Osteoblast (primary cell): ENCODE measurements at places on chromosomes 11 and 22. TPM values are rescaled to one million over a fixed set of nuclear protein-coding genes. Genes with fewer than 3 reads are reported as not detected.

- H3K4me1 ChIP-seq, result peaks cover 18% of the 10 kb centered on the region
- H3K36me3 ChIP-seq, result no peaks in the 10 kb centered on the region
- peak; percentile 95 for DNase-seq
These were observed at the start of gene BID for GRCh38 chr22:17774206-17774925. BID (minus strand) TSS chr22:17774469; CDS start chr22:17750116, 24,353 bp downstream.

GRCh38 chr11:101444851-101445250, 139.0 kb downstream of the TRPC6 start:
- no peaks in the 10 kb centered on the region for H3K27me3 ChIP-seq
- H3K36me3 ChIP-seq, result no peaks in the 10 kb centered on the region
- no peak overlapping the region for H3K4me3 ChIP-seq
- peaks cover 69% of the 10 kb centered on the region for H3K4me1 ChIP-seq
- no peak for DNase-seq

DNA sequence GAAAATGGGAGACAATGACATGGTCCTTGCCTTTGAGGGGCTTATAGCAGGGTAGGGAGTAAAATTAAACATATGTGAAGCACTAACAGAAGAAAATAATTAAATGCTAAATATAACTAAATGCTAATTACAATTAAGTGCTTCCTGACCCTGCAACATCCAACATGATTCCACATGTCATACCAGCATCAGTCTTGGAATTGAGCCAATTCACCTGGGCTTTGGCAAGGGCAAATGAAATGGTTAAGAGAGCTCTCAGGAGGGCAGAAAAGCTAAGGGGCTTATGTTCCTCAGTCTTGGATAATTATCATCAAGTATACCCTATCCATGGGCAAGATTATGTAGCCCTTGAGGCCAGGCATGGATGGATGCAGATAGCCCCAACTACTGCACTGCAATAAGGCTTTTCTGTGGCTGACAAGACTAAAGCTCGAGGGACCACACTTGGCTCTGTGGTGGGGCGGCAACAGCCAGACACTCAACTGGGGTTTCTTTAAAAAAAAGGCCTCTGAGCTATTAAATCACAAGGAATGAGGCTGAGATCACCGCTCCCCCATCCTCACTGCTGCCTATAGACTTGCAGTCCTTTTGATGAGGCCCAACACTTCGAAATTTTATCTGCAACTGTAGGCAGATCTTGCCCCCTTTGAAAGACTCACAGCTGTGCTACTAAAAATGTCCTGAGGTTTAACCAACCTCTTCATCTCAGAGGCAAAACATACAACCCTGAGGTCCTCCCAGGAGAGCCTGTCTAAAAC, 39.0 kb downstream of the IL18BP start:
- H3K36me3 ChIP-seq, result peaks cover 31% of the 10 kb centered on the region
- H3K27ac ChIP-seq, result peak overlapping the region; percentile 97
- H3K4me3 ChIP-seq, result peak overlapping the region; percentile 84
- DNase-seq, result no peak
- no peaks in the 10 kb centered on the region for H3K27me3 ChIP-seq

GRCh38 chr11:75899806-75900205, 84.8 kb downstream of the UVRAG start:
- peaks cover 7% of the 10 kb centered on the region for H3K4me1 ChIP-seq
- no peak overlapping the region for H3K4me3 ChIP-seq
- H3K27me3 ChIP-seq, result no peaks in the 10 kb centered on the region
- no peak overlapping the region for H3K27ac ChIP-seq
- no peak for DNase-seq
- no peaks in the 10 kb centered on the region for H3K36me3 ChIP-seq

DNA sequence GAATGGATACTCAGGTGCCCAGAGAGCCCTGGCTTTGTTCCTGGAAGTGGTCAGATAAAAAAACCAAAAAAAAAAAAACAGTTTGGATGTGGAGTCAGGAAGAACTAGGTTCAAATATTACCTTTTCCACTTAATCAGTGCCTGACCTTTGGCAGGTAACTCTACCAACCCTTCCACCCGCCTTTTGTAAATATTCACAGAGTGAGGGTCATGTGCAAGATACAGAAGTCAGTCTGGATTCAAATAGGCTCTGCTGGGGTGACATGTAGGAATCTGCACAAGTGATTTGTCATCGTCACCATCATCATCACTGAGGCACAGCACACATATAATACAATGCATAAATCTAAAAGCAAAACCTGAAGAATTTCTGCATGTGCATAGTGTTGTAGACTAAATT, 490.7 kb downstream of the MIAT start:
- no peaks in the 10 kb centered on the region for H3K36me3 ChIP-seq
- DNase-seq, result no peak
- no peak overlapping the region for H3K27ac ChIP-seq
- H3K27me3 ChIP-seq, result no peaks in the 10 kb centered on the region
- H3K4me1 ChIP-seq, result peaks cover 11% of the 10 kb centered on the region

- no peak overlapping the region for H3K4me3 ChIP-seq
- no peak overlapping the region for H3K27ac ChIP-seq
- H3K27me3 ChIP-seq, result no peaks in the 10 kb centered on the region
- no peak for DNase-seq
- H3K4me1 ChIP-seq, result no peaks in the 10 kb centered on the region
These were observed 54.0 kb downstream of the CYB5R2 start for GRCh38 chr11:7619322-7619721.

GRCh38 chr11:119791701-119792151, 62.7 kb upstream of the NECTIN1 start:
- H3K27ac ChIP-seq, result peak overlapping the region; percentile 37
- H3K36me3 ChIP-seq, result no peaks in the 10 kb centered on the region
- no peak overlapping the region for H3K4me3 ChIP-seq
- DNase-seq, result peak; percentile 97

GRCh38 chr11:122004446-122004845, 111.6 kb downstream of the BLID start:
- no peaks in the 10 kb centered on the region for H3K36me3 ChIP-seq
- no peaks in the 10 kb centered on the region for H3K27me3 ChIP-seq
- H3K4me3 ChIP-seq, result no peak overlapping the region
- H3K27ac ChIP-seq, result no peak overlapping the region
- DNase-seq, result no peak

- H3K36me3 ChIP-seq, result peaks cover 47% of the 10 kb centered on the region
- peaks cover 22% of the 10 kb centered on the region for H3K4me1 ChIP-seq
- DNase-seq, result peak; percentile 89
These were observed 101.3 kb upstream of the GAL start for GRCh38 chr11:68583041-68583446.

DNA sequence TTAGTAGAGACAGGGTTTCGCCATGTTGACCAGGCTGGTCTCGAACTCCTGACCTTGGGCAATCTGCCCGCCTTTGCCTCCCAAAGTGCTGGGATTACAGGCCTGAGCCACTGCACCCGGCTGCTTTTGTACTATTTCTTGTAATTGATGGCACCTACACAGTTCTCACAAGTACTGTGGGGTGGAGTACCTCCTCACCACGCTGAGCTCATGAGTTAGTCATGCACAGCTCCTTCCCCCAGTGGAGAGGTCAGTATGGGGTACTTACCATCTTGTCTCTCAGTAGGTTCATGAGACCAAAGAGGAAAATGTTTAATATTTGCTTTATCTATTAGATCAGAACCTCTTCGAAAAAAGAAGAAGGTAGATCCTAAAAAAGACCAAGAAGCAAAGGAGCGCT, 2.1 kb downstream of the MRPL40 start:
- H3K4me1 ChIP-seq, result peaks cover 21% of the 10 kb centered on the region
- H3K4me3 ChIP-seq, result no peak overlapping the region
- DNase-seq, result no peak

GRCh38 chr11:75203138-75203537, 37.4 kb upstream of the TPBGL start:
- no peak overlapping the region for H3K4me3 ChIP-seq
- DNase-seq, result peak; percentile 76
- H3K4me1 ChIP-seq, result no peaks in the 10 kb centered on the region
- H3K27ac ChIP-seq, result no peak overlapping the region

- peaks cover 10% of the 10 kb centered on the region for H3K4me1 ChIP-seq
- H3K27me3 ChIP-seq, result no peaks in the 10 kb centered on the region
- no peak for DNase-seq
- no peak overlapping the region for H3K27ac ChIP-seq
These were observed 75.7 kb upstream of the SUSD2 start for GRCh38 chr22:24105631-24106030.

- DNase-seq, result no peak
- H3K4me1 ChIP-seq, result peaks cover 13% of the 10 kb centered on the region
- no peaks in the 10 kb centered on the region for H3K36me3 ChIP-seq
- H3K27ac ChIP-seq, result no peak overlapping the region
- H3K27me3 ChIP-seq, result no peaks in the 10 kb centered on the region
These were observed 1.8 kb downstream of the DCPS start for GRCh38 chr11:126305699-126306098.

- no peaks in the 10 kb centered on the region for H3K36me3 ChIP-seq
- peaks cover 5% of the 10 kb centered on the region for H3K4me1 ChIP-seq
- peaks cover 5% of the 10 kb centered on the region for H3K27me3 ChIP-seq
- DNase-seq, result no peak
- H3K27ac ChIP-seq, result no peak overlapping the region
These were observed 24.0 kb upstream of the ATXN10 start for GRCh38 chr22:45647532-45648225.

GRCh38 chr11:108958368-108959104, 293.7 kb downstream of the DDX10 start:
- peak; percentile 53 for DNase-seq
- H3K4me3 ChIP-seq, result peak overlapping the region; percentile 14
- peaks cover 31% of the 10 kb centered on the region for H3K4me1 ChIP-seq
- H3K27me3 ChIP-seq, result no peaks in the 10 kb centered on the region
- no peaks in the 10 kb centered on the region for H3K36me3 ChIP-seq

BCO2 gene
- 0.72 and 2.4 TPM in 2 replicates for total RNA-seq

EFCAB6 gene
- total RNA-seq, result 1.8 and 2.9 TPM in 2 replicates

PRG3 gene
- not detected in 2 replicates for total RNA-seq

ABCG4 gene
- total RNA-seq, result under 0.01 TPM in 1 of 2 replicates, not detected in the other

FUT4 gene
- total RNA-seq, result 5.6 and 7.2 TPM in 2 replicates

ROBO3 gene
- total RNA-seq, result 12.7 and 18.1 TPM in 2 replicates
